CD4-positive, alpha-beta T cell treated with Interleukin-15 for 4 hours (primary cell): ENCODE measurements at places on chromosomes 2 and 18.

DNA sequence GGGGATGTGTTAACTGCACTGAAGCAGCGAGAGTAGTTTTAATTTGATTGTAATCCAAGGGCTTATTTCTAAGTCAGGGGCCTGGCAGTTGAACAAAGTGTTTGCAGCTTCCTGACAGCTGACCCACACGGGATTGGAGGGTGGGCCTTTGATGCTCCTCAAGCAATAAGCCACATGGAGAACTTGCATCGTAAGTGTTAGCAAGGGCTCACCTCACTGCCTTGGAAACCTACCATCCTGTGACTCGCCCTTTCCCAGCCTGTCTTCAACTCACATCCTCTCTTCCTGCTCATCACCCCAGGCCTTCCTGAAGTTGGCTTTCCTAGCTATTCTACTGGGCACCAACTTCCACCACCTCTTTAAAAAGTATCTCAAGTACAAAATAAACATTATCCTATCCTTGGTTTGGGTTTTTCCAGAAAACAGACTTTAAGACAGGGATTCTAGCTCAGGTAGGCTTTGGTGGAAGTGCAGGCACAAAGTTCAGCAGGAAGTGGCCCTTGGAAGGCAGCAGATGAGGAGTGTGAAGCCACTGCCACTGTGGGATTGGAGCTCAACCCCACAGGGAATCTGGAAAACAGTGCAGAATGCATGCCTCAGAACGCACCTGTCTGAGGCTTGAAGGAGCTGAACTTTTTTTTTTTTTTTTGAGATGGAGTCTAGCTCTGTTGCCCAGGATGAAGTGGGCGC lies 31.6 kb downstream of the B3GNT2 start:
- no peak for DNase-seq

GRCh38 chr2:220036431-220036830 lies 409.0 kb downstream of the SLC4A3 start:
- no peak for DNase-seq

- no peak for DNase-seq
These were observed 177.7 kb upstream of the GULP1 start for GRCh38 chr2:188114014-188114413.

DNA sequence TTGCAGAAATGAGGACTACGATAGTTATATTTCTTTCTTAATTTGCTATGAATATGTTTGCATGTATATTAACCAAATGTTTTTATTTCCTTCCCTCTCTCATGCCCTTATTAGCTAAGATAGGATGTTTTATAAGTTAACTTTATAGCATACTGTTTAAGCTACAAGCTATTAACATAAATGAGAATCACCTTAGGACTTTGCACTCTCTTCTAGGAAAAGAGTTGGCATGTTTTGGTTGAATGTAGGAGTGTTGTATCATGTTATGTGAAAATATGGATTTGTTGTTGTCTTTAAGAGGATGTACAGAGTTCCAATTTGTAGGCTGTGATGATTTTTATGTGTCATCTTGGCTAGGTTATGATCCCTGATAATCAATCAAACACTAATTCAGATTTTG lies 467.4 kb upstream of the SETBP1 start:
- no peak for DNase-seq

DNA sequence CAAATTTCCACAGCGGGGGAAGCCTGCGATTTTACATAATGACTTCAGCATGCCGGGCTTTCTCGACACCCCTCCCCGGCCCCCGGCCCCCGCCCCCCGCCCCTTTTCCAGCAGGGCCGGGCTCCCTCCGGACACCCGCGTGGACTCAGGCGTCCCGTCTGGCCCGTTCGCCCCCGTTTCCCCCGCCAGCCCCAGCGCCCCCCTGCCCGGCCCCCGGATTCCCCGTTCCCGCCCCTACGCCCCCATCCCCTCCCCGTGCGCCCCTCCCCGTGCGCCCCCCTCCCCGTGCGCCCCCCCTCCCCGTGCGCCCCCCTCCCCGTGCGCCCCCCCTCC lies 456 bp upstream of the NFATC1 start:
- DNase-seq, result no peak

GRCh38 chr18:49130261-49130660 lies 179.5 kb upstream of the SMAD7 start:
- no peak for DNase-seq

GRCh38 chr2:30204281-30204680 lies 27.1 kb upstream of the LBH start:
- DNase-seq, result no peak

DNA sequence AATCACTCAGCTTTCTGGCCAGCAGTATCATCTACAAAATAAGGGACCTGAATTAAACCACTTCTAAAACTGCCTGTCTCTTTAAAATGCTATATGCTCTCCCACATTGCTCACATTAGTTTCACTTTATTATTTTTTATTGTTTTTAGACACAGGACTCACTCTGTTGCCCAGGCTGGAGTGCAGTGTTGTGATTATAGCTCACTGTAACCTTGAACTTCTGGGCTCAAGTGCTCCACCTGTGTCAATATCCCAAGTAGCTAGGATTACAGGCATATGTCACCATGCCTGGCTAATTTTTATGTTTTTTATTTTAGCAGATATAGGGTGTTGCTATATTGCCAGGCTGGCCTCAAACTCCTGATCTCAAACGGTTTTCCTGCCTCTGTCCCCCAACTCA lies 591.3 kb upstream of the ZNF804A start:
- no peak for DNase-seq

- DNase-seq, result no peak
These were observed 68.9 kb upstream of the LTBP1 start for GRCh38 chr2:32877587-32878510.

DNA sequence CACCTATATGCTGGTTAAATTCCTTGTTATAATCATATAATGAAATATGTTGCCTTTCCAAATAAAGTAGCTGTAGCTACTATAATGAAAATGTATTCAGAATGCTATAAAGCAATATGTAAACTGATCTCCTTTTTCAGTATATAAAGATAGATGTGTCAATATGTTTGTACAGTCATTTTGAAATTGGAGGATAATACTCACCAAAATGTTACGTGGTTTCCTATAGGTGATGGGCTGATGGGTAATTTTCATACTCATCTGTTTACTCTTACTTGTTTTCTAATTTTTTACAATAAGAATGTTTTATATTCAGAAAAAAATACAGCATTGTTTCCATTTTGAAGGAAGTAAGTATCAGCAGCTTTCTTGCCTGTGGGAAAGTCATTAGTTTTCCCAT lies 70.2 kb downstream of the PRKRA start:
- no peak for DNase-seq

DNA sequence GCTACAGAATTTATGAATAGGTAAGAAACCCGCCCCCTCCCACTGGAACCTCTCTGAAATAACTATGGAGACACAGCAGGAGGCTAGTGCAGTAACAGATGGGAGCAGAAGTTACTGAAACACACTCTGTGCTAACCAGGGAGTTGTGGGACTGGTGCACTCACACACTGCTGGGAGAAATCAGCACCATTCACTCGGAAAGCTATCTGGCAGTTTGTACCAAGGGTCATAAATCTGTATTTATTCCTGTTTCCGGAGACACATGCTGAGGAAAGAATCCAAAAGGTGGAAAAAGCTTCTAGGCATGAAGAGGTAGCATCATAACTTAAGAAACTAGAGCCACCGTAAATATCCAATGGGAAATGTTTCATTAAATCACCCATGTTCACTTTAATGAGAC lies 39.9 kb downstream of the TGFA start:
- no peak for DNase-seq

GRCh38 chr2:120330946-120331822 lies 14.8 kb upstream of the INHBB start:
- no peak for DNase-seq

DNA sequence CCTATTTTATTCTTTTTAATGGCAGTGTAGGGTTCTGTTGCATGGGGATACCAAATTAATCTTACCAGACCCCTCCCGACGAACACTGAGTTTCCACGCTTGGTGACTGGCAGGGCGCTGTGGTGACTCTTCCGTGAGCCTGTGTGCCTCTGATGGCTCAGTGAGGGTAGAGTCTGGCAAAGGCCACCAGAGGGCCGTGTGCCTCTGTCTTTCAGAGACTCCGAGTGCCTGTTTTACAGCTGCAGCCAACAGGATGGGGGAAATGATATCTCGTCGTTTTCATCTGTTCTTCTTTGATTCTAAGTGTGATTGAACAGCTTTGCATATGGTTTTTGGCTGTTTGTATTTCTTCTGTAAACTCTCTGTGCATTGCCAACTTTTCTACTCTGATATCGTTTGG lies 99.8 kb downstream of the ZNF236 start:
- peak; percentile 45 for DNase-seq

- no peak for DNase-seq
These were observed 480.7 kb upstream of the TCF4 start for GRCh38 chr18:56068701-56069100.

GRCh38 chr2:17962876-17963275 lies 84.4 kb downstream of the KCNS3 start:
- DNase-seq, result no peak

- no peak for DNase-seq
These were observed 38.4 kb downstream of the KIF1A start for GRCh38 chr2:240781471-240782220.

GRCh38 chr2:27829791-27830190 lies 58.3 kb downstream of the MRPL33 start:
- DNase-seq, result no peak

DNA sequence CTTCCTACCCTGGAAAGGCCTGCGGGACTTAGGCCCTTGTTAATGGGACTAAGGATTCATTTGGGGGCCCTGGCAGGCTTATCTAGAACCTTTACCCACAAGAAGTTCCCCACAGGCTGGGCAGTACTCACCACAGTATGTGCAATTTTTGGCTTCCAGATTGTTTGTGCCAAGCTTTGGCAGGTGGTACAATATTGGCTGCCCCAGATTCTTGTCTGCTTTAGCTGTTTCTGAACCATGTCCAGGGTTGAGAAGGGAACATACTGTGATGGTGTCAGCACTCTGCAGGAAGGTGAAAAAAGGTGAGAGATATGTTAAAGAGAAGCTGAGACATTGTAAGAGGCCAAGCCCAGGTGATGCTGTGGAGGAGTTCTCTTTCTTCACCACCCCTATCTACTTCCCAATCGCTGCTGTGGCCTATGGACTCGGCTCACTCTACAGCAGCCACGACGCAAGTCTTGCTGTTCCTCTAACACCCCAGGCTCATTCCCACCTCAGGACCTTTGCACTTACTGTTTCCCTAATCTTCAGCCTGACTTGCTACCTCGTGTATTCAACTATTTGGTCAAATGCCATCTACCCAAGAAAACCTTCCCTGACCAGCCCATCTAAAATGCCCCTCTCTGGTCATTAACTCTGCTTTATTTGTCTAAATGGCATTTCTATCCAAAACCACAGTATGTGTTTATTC lies 9.2 kb downstream of the SLC4A5 start:
- no peak for DNase-seq

GRCh38 chr2:69099541-69099940 lies 86.6 kb downstream of the ANTXR1 start:
- no peak for DNase-seq

DNA sequence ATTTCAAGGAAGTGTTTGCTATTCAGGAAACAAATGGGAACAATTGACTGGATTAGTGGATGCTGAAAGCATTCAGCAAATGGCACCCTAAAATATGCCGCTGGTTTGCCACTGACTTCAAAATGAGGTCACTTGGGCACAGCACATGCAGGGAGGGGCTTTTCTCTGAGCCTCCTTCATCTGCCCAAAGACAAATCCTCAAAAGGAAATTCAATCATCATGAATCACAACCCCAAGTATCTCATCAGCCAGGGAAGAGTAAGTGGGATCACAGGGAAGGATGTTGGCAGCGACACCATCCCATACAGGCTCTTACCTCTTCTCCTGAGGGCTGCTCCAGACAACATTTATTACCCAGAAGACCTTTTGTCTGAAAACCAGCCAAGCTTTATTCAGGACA lies 14.4 kb upstream of the SP140L start:
- no peak for DNase-seq

DNA sequence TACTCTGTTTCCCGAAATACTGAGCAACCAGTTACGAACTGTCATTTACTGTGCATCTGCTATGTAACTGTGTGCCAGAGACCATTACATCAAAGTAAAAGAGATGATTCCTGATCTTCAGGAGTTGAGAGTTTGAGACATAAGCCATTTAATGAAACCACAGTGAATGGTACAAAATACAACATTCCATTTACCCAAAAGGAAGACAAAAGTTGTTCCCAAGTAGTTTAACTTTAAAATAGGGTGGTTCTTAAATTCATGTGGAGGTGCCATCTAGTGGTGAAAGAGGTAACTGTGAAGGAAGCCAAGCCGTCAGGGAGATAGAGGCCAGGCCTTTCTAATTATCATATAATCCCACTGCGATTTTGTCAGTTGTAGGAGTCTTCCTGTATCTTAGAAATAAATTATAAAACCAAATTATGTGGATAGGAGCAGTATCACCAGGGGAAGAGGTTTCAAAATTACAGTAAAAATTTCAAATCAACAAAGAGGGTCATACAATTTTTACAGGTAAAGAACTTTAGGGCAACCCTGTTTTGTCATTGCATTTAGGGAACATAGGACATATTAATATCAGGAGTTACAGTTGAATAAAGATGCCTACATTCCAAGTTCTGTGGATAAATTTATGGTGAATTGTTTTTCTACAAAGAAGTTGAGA lies 67.7 kb downstream of the EPAS1 start:
- peak; percentile 65 for DNase-seq

- DNase-seq, result no peak
These were observed 74.3 kb upstream of the IGFBP5 start for GRCh38 chr2:216769626-216770025.

GRCh38 chr2:239814861-239815601 lies 210.1 kb downstream of the NDUFA10 start:
- no peak for DNase-seq

GRCh38 chr2:121532894-121533293 lies 2.2 kb downstream of the RNU4ATAC start:
- no peak for DNase-seq

DNA sequence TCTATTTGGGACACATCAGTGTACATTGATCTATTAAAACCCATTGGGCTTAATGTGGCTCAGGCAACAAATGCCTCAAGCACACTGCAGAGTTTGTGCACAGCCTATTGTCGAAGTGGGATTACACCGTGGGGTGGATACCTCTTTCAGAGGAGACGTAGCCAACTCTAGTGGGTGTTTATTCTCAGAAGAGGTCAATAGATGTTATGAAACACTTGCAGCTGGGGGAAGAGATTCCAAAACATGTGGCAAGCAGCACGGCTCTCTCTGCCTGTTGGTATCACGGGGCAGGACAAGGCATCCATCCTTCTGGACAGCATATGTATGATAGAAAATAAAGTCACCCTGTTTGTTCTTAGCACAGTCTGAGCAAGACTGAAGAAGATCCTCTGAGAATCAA lies 121.4 kb upstream of the COPS8 start:
- no peak for DNase-seq

- DNase-seq, result no peak
These were observed 1.1 kb downstream of the MIB1 start for GRCh38 chr18:21741562-21742314.
